ENCODE measurements at places on chromosomes 16 and 17. TPM values are rescaled to one million over a fixed set of nuclear protein-coding genes. Genes with fewer than 3 reads are reported as not detected.

DNA sequence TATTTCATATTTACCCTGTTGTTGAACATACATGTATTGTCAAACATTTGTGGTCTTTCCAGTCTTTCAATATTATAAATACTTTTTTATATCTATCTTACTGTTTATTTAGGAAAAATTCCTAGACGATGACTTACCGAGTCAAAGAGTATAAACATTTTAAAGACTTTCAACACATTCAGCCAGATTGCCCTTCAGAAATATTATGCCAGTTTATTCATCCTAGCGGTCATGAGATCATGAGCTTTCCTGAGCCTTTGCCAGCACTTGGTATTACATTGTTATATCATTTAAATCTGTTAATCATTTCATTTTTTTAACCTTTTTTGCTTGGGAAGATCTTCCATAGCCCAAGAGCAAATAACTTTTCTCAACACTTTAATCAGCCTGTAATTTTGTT is 197.4 kb downstream of the SPECC1 start:
- no peaks in the 10 kb centered on the region for H3K36me3 ChIP-seq
- H3K27me3 ChIP-seq = no peaks in the 10 kb centered on the region
- peaks cover 6% of the 10 kb centered on the region for H3K4me1 ChIP-seq
- no peak for DNase-seq

The PNMT gene
- not detected for total RNA-seq

DNA sequence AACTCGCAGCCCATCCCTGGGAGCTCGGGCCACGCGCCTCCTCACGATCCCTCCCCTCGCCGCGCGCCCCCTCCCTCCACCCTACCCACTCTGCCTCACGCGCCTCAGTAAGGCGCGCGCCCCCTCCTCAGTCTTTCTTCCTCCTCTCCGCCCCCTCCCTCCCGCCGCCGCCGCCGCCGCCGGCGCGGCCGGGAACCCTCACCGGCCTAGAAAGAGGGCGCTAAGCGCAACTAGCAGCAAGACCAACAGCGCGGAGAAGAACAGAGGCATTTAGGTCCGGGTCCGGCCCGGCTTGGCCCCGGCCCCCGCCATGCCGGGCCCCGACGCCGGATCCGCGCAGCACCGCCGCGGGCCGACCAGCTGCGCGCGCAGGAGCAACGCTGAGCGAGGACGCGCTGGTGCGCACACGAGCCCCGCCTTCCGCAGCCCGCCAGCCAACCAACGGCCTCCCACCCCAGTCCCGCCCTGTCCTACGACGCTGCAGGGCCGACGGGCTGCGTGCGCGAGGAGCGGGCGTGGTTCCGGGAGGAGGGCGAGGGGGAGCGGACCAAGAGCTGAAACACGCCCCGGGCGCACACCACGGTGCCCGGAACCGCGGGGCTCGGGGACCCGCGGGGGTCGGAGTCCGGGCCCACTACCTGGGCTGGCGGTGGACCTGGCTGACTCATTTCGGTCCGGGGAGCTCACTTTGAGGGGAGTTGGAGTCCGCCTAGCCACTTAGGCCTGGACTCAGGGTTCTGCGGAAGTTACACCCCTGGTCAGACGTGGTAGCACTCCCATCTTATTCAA is at the start of gene BLTP2:
BLTP2 (minus strand) TSS at position 372 of the 789 bp plus-strand sequence; CDS start at position 270, 102 bp downstream.
- no peaks in the 10 kb centered on the region for H3K27me3 ChIP-seq
- H3K4me1 ChIP-seq = peaks cover 35% of the 10 kb centered on the region
- H3K27ac ChIP-seq = peak within 1 kb of the TSS; percentile 86
- peak within 1 kb of the TSS; percentile 94 for H3K4me3 ChIP-seq
- H3K36me3 ChIP-seq = peaks cover 65% of the 10 kb centered on the region
- DNase-seq = peak; percentile 94

- no peak overlapping the region for H3K27ac ChIP-seq
- DNase-seq = no peak
- H3K4me1 ChIP-seq = peaks cover 2% of the 10 kb centered on the region
- H3K4me3 ChIP-seq = no peak overlapping the region
- no peaks in the 10 kb centered on the region for H3K27me3 ChIP-seq
Observed at GRCh38 chr16:85589688-85590505, 23.2 kb upstream of the GSE1 start.

The MT1X gene
- 62.3 TPM for total RNA-seq

- no peak overlapping the region for H3K4me3 ChIP-seq
- H3K4me1 ChIP-seq = no peaks in the 10 kb centered on the region
- no peaks in the 10 kb centered on the region for H3K36me3 ChIP-seq
- peaks cover 17% of the 10 kb centered on the region for H3K27me3 ChIP-seq
- H3K27ac ChIP-seq = no peak overlapping the region
Observed at GRCh38 chr16:77271532-77272426, 72.6 kb downstream of the SYCE1L start.

- H3K4me1 ChIP-seq = no peaks in the 10 kb centered on the region
- no peaks in the 10 kb centered on the region for H3K27me3 ChIP-seq
- no peak overlapping the region for H3K27ac ChIP-seq
- H3K4me3 ChIP-seq = no peak overlapping the region
- H3K36me3 ChIP-seq = no peaks in the 10 kb centered on the region
Observed at GRCh38 chr16:61579195-61579594, 457.0 kb downstream of the CDH8 start.

The SKAP1 gene
- 60.5 TPM for total RNA-seq

DNA sequence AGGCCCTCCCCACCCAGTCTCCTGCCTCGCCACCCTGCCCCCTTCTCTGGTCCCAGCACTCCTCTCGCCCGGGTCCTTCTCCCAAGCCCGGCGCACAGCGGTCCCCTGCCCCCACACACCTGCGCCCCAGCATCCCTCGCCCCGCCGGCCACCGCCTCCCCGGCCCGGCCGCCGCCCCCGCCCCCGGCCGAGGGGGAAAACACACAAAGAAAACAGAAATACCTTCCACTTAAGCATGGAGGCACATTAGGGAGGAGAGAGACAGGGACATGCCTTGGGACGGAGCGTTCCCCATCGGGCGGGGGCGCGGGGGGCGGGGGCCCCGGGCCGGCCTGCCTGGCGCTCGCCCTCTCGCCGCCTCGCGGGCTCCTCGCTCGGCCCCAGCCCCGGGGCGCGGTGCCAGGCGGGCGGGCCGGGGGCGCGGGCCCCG is 326 bp downstream of the SRCIN1 start:
- H3K4me1 ChIP-seq = no peaks in the 10 kb centered on the region
- peaks cover 70% of the 10 kb centered on the region for H3K27me3 ChIP-seq
- H3K4me3 ChIP-seq = peak overlapping the region; percentile 39
- no peak for DNase-seq
- no peaks in the 10 kb centered on the region for H3K36me3 ChIP-seq
- no peak overlapping the region for H3K27ac ChIP-seq

The ASPHD1 gene
- 2.2 TPM for total RNA-seq

DNA sequence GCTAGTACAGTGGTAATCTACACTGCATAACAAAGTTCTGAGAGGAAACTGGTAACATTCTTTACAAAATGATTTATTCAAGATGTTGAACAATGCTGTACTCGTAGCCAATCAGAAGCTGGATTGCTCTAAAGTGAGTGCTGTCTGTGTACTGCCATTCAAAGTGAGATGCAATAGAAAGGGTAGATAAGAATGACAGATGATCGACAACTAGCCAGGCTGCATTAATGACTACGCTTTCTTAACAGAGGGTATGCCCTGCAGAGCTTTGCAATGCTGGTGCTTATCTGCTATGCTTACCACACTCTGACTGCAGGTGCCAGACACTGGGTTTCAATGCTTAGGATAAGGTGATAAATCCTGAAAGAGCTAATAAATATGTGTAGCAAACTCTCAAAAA is 46.1 kb upstream of the SLC25A19 start:
- H3K27ac ChIP-seq = no peak overlapping the region
- peaks cover 28% of the 10 kb centered on the region for H3K36me3 ChIP-seq
- no peak overlapping the region for H3K4me3 ChIP-seq
- H3K27me3 ChIP-seq = no peaks in the 10 kb centered on the region
- no peak for DNase-seq

The C17orf78 gene
- total RNA-seq = not detected

DNA sequence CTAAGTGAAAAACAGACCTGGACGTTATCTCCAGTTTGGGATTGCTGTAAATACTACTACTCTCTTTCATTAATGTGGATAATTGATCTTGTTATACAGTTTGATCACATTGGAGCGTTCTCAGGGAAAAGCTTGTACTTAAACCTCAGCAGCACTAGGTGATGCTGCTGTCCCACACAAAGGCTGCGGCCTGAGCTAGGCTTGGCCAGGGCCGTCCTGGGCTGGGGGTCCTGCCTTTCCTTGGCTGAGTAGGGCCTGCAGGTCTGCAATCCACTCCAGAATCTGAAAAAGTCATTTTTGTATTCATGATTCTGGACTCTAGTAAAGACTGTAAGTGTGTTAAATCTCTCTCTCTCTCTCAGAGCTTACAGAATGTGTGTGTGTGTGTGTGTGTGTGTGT is 23.7 kb upstream of the PMFBP1 start:
- H3K4me1 ChIP-seq = no peaks in the 10 kb centered on the region
- peaks cover 4% of the 10 kb centered on the region for H3K27me3 ChIP-seq
- no peak for DNase-seq
- no peak overlapping the region for H3K27ac ChIP-seq

The CDH8 gene
- total RNA-seq = not detected

DNA sequence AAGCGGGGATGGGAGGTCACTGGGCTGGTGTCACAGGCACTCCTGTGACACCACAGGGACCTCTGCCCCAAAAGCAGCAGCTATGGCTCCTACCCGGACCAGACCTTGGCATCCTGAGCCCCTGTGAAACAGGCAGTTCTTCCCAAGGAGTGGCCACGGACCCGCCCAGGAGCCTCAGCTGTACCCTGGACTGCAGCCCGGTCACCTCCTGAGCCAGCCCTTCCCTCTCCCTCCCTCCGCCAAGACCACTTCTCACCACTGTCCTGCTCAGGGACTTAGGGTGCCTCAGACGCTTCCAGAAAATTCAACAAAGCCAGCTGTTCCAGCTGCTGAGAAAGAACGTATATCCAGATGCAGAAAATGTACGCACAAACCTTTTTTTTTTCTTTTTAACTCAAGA is 13.9 kb upstream of the NCBP3 start:
- no peak for DNase-seq
- H3K27ac ChIP-seq = no peak overlapping the region
- H3K4me3 ChIP-seq = no peak overlapping the region
- H3K4me1 ChIP-seq = no peaks in the 10 kb centered on the region

DNA sequence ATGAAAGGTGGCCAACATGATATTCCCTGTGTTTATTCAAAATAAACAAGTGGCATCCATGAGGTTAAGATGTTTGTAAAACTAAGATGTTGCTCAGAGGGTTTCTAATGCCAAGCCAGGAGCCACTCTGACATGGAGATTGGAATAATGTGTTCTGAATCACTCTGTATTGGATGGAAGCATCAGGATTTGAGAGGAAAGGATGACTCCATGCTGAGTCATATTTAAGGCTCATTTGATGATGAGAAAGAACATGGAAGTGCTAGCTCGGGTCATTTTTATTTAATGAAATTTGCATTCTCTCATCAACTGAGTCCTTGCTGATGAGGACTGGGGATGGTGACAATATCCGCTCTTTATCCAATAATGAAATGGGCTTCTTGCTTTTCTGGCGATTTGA is 6.2 kb downstream of the VAT1L start:
- H3K27me3 ChIP-seq = peaks cover 29% of the 10 kb centered on the region
- H3K4me3 ChIP-seq = no peak overlapping the region
- no peak for DNase-seq
- no peak overlapping the region for H3K27ac ChIP-seq

DNA sequence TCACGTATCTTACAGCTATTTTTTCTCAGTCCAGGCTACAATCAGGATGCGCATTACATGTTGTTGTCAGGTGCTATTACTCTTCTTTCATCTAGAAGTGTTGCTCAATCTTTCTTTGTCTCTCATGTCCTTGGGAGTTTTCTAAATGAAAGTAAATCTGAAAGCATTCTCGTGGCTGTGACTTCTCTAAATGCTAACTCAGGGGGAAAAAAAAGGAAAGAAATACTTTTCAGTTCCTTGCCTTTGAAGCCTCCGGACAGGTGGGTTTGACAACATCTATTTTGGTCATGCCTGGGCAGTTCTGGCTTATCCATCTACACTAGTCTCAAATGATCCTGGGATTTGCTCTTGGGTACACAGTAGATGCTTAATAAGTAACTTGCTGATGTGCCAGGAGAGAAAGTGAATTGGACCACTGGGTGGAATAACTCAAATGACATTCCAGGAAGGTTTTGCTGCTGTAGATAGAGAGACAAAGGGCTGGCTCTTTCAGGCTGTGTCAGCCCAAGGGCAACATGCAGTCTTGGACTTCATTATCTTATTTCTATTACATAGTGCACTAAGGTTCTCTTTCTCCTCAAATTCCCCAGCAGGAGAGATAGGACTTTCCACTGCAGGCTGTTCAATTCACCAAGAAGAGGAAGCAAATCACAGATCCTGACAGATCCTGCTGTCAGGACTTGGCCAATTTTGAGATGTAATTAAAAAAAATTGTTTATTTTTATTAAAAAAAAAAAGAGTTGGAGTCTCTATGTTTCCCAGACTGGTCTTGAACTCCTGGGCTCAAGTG is 63.6 kb upstream of the NFAT5 start:
- H3K36me3 ChIP-seq = no peaks in the 10 kb centered on the region
- no peak overlapping the region for H3K27ac ChIP-seq
- DNase-seq = no peak
- H3K27me3 ChIP-seq = no peaks in the 10 kb centered on the region
- H3K4me3 ChIP-seq = no peak overlapping the region
- H3K4me1 ChIP-seq = peaks cover 7% of the 10 kb centered on the region

The KRT38 gene
- not detected for total RNA-seq

DNA sequence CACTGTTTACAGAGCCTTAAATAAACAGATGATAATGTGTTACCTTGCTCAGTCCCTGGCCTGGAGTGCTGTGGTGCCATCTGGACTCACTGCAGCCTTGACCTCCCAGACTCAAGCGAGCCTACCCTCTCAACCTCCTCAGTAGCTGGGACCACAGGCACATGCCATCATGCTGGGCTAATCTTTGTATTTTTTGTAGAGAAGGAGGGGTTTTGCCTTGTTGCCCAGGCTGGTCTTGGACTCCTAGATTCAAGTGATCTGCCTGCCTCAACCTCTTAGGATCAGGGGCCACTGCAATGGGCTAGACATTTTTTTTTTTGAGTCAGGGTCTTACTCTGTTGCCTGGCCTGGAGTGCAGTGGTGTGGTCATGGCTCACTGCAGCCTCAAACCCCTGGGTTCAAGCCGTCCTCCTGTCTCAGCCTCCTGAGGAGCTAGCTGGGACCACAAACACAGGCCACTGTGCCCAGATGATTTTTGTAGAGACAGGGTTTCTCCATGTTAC is 5.0 kb upstream of the NAGLU start:
- H3K36me3 ChIP-seq = no peaks in the 10 kb centered on the region
- DNase-seq = no peak
- H3K4me1 ChIP-seq = peaks cover 29% of the 10 kb centered on the region
- no peak overlapping the region for H3K4me3 ChIP-seq
- H3K27ac ChIP-seq = no peak overlapping the region

- H3K4me1 ChIP-seq = no peaks in the 10 kb centered on the region
- no peak overlapping the region for H3K4me3 ChIP-seq
- H3K27ac ChIP-seq = no peak overlapping the region
- H3K36me3 ChIP-seq = no peaks in the 10 kb centered on the region
- peaks cover 42% of the 10 kb centered on the region for H3K27me3 ChIP-seq
- no peak for DNase-seq
Observed at GRCh38 chr17:74941128-74941725, 5.5 kb downstream of the OTOP3 start.

- no peak for DNase-seq
- no peaks in the 10 kb centered on the region for H3K36me3 ChIP-seq
- H3K4me1 ChIP-seq = peaks cover 5% of the 10 kb centered on the region
- H3K27ac ChIP-seq = no peak overlapping the region
Observed at GRCh38 chr17:6020376-6021010, 49.7 kb upstream of the WSCD1 start.

The IL17C gene
- total RNA-seq = not detected

Measured in activated T-helper 2 cell treated with anti-CD3 and anti-CD28 coated beads, Interferon-gamma antibody, Interleukin-2, Interleukin-4, amounts not matched to agents 10 μg/mL and 5 μg/mL and 100 μg/mL, durations not matched to agents 14 hours and 24 hours and 36 hours (primary cell).